ENCODE measurements at places on chromosomes 3 and 15. TPM values are rescaled to one million over a fixed set of nuclear protein-coding genes. Genes with fewer than 3 reads are reported as not detected.

Gene TICRR
- not detected for total RNA-seq

Gene SLC12A6
- total RNA-seq, result 16.2 TPM

DNA sequence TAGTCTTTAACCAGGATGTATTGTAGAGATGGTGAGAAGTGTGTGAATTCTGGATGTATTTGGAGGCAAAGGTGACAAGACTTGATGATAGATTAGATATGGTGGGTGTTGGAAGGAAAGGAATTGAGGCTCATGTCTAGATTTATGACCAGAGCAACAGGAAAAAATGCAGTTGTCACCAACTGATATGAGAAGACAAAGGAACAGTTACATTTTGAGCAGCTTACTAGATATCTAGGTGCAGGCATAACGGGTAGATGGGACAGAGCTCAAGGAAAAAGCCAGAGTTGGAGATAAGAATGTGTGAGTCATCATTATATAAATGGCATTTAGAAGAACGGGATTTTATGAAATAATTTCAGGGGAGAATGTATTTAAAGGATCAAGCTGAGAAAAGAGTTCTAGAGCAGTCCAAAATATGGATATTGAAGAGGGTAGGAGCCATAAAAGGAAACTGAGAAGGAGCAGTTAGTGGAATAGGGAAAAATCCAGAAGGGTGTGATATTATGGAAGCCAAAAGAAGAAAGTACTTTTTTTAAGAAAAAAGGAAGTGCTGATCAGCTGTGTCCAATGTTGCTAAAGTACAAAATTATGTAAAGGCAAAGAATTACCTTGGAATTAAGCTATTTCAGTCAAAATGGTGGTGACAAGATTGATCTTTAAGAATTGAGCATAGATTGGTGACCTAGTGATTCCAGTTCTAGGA is 262.5 kb downstream of the CGGBP1 start:
- no peak for DNase-seq

Gene P2RY14
- total RNA-seq, result 3.0 TPM

DNA sequence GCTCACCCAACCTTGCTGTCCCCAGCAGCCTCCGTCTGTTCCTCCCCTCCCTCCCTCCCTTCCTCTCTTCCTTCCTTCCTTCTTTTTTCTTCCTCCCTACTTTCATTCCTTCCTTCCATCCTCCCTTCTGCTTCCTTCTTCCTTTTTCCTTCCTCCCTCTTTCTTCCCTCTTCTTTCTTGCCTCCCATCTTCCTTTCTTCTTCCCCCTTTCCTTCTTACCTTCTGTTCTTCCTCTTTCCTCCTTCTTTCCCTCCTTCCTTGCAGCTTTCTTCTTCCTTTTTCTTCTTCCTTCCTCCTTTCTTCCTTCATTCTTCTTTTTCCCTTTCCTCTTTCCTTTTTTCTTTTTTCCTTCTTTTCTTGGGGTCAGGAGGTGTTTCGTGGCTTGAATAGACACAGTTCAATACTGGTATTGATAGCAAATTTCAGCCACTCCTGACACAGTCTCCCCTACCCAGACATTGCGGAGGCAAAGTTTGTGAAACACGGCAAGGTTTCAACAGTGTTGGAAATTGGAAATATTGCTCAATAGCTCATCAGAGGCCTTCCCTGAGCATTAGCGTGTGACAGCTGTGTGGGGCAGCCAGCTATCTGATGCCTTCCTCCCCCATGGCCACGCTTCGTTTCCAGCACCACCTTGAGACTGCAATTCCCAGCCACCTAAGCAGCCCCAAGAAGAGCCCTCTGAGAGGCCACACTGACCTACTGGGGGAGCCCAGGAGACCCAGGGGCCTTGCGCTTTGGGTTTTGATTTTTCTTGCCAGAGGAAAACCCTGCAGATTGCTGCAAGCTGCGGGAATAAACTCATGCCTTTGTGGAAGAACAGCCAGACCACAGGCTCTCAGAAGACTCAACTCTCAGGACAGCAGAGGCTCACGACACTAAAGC is 82.2 kb downstream of the KLF15 start:
- no peak for DNase-seq

DNA sequence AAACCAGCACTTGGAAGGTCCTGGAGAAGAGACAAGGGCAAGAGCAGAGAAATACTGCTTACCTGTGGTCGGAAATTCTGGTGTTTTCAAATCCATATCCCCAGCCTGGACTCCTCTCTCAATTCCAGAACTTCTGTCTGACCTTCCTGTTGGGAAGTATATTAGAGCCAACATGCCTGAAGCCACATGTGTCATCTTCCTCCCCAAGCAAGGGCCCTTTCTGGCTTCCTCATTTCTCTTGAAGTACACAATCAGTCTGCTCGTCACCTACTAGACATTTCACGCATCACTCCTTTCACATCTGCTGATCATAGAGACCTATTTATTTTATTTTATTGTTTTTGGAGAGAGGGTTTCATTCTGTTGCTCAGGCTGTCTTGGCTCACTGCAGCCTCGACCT is 8.4 kb downstream of the PARP14 start:
- DNase-seq, result no peak

- DNase-seq, result no peak
These were observed 38.3 kb downstream of the HCN4 start for GRCh38 chr15:73330206-73331051.

Gene KBTBD13
- total RNA-seq, result not detected

- DNase-seq, result no peak
These were observed 36.7 kb downstream of the SMAD3 start for GRCh38 chr15:67101911-67102598.

DNA sequence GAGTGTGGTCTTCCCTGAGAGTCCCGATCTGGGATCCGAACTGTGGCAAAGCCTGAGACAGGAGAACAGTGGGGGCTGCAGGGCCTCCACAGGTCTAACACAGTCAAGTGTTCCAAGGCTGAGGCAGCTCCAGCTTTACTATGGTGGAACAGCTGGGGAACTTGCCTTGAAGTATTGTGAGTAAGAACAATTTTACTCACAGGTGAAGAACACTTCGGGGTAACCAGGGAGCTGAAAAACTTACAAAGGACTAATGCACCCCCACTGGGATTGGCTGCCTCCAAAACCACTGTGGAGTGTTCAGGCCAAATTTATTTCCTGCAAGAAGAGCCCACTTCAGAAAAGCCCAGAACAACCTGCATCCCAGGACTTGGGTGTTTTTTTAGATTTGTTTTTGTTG is 25.4 kb downstream of the ZIC4 start:
- DNase-seq, result no peak
